GM13977 (cell line): ENCODE measurements at places on chromosomes 7 and 10.

DNA sequence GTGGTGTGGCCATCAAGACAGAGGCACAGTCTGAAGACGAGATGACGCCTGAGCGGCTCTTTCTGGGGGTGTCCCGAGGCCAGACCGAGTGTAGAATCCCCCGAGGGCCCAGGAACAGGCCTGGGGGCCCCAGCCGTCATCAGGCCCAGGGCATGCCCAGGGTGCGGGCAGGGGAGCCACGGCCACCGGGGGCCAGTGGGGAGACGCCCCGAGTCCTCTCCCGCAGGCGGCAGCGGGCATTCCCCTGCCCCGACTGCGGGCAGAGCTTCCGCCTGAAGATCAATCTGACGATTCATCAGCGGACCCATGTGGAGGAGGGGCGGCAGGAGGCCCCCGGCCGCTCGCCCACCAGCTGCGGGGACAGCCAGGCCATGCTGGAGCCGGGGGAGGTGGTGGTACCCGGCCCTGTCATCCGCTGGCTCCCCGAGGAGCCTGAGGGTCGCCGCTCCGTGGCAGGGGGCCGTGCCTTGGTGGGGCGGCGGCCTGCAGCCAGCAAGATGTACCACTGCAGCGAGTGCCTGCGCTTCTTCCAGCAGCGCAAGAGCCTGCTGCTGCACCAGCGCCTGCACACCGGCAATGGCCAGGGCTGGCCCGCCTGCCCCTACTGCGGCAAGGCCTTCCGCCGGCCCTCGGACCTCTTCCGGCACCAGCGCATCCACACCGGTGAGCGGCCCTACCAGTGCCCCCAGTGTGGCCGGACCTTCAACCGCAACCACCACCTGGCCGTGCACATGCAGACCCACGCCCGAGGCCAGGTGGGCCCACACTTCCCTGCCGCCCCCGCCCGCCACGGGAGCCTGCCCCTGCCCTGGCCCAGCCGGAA is 19.7 kb downstream of the ZNF783 start:
- DNase-seq, result no peak

DNA sequence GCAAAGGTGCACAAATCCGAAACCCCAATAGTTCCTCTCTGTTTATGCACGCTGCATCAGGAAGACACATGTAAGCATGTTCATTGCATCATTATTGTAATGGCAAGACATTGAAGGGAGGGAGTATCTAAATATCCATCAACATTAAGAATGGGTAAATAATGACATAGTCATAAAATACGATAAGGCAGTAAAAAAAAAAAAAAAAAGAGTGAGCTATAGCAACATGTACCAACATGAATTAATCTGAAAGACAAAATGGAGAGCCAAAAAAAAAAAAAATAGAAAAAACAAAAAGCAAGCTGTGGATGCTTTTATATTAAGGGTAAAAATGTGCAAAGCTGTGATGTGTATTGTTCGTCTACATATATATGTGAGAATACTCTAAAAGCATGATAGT is 70.2 kb upstream of the ABLIM1 start:
- DNase-seq, result no peak

- no peak for DNase-seq
These were observed 7.0 kb downstream of the PSAP start for GRCh38 chr10:71844084-71844483.

GRCh38 chr10:132237871-132238270 is 51.1 kb downstream of the DPYSL4 start:
- DNase-seq, result no peak

DNA sequence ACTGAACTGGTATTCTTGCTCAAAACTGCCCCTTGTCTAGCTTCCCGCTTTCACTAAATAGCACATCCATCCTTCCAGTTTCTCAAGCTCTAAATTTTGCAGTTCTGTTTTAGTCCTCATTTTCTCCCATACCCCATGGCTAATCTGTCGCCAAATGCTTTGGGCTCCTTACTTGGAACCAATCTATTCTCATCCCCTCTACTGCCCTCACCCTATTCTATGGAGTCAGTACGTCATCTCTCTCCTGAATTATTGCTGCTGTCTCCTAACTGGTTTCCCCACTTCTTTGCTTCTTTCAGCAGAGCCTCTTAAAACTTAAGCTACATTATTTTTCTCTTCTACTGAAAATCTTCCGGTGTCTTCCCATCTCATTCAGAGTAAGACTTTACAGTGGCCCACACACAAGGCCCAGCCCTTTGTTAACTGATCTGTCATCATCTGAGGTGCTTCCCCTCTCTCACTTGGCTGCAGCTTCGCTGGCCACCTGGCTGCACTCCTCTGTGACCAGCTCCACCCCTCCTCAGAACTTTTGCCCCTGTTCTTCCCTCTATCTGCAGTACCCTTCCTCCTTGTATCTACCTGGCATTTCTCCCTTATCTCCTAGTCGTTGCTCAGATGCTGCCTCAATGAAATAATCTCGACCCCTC is 9.9 kb downstream of the STARD3NL start:
- peak; percentile 30 for DNase-seq

- no peak for DNase-seq
These were observed 7.3 kb upstream of the LBX1 start for GRCh38 chr10:101236376-101237080.

DNA sequence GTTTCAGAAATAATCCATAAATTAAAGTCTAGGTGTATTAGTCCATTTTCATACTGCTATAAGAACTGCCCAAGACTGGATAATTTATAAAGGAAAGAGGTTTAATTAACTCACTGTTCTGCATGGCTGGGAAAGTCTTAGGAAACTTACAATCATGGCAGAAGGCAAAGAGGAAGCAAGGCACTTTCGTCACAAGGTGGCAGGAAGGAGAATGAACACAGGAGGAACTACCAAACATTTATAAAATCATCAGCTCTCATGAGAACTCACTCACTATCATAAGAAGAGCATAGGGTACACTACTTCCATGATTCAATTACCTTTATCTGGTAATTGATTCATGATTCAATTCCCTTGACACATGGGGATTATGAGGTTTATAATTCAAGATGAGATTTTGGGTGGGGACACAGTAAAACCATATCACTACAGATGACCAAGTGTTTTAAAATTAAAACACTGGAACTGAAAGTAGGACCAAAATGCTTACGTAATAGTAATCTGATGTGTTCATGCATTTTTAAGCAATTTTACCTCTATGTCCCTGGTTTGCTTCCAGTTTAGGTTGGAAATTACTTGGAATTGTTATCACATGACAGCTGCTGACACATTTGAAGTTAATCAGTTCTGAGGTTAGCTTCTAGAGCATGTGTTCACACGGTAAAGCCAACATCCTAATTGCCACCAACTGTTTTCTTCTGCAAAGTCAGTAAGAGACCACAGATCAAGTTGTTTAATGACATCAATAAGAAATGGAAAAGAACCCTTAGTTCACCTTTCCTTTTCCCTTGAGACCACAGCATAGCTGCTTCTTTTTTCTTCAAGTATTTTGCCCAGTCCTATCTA is 48.4 kb upstream of the SEMA3C start:
- DNase-seq, result no peak

GRCh38 chr10:100745882-100746783 is 751 bp downstream of the PAX2 start:
- peak; percentile 34 for DNase-seq

DNA sequence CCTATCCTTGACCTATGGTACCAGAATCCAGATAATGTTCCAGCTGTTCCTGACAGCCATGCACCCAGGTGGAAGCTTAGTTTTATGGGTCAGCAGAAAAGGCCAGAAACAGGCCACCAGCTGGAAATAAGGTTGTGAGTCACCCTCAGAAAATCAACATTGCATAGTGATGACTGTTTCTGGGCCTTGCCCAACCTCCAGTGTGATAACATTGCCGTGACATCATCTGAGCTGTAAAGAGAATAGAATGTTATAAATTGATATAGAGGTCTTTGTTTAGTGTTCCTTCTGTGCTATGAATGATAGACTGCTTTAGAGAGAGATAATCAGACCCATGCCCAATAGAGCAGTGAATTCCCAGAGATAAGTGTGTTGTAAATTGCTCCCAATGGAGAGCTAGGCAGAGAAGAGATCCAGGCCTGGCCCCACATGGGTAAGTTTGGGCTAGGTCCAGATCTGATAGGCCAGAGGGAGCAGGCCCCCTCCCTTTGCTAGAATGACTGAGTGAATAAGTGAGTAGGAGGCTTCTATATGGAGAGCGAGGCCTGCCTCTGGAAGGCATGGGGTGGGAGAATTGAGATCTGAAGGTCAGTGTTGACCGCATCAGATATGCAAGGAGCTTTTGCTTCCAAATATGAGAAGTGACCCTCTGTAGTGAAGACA is 14.2 kb upstream of the HPS1 start:
- no peak for DNase-seq

DNA sequence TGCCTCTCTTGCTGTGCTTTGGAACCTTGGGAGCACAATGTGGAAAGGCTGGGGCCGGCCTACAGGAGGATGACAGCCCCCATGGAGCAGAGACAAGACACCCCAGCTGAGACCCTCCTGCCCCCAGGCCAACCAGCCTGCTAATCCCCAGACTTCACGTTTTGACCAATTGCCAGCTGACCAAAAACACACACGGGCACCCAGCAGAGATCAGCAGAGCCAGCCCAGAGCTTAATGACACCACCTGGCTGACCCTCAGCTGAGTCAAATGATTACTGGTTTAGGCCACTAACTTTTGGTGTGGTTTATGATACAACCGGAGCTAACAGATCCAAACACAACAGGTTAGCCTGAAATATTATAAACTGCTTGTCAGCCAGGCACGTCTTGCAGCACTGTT is 111.2 kb upstream of the KIF5B start:
- DNase-seq, result peak; percentile 21

DNA sequence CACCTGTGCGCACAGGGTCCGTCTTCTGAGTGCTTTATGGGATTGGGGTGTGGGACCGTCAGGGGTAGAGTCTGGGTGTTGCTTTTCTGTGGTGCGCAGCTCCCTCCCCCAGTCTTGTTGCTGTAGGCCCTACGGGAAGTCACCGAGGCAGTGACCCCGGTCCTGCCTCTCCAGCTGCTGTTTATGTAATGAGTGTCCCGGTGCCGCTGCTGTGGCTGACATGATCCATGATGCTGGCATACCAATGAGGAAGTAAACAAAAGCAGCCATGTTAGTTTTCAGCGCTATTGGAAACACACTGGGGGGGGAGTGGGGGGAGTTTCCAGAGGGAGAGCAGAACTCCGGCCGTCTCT is 1.1 kb downstream of the TRIM8 start:
- no peak for DNase-seq

- DNase-seq, result no peak
These were observed 112.8 kb upstream of the PDCD4 start for GRCh38 chr10:110758898-110759297.

GRCh38 chr10:97539523-97540200 is 32.9 kb upstream of the ANKRD2 start:
- DNase-seq, result no peak

GRCh38 chr7:157401567-157402387 is 65.0 kb downstream of the DNAJB6 start:
- no peak for DNase-seq
